Caudate nucleus (tissue), 63 donors: ENCODE measurements at places on chromosomes 6 and 20.

DNA sequence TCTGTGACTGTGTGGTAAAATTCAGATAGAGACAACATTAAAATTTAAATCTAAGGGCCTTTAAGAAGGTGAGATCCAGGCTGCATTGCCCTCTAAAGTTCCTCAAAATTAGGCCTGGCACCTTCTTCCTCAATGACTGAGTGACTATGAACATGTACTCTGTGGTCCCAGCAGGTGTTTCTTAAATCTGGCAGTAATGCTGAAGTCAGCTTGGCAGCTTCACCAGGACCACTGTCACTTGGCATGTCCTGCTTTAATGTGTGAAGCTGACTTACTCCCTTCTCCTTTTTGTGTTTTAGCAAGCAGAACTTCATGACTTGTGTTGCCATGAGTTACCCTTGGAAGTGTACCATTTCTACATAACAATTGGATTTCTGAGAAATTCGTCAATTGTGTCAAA is 141.7 kb downstream of the NKAIN2 start:
- no peak for DNase-seq

GRCh38 chr20:56764671-56765070 is 135.6 kb downstream of the TFAP2C start:
- DNase-seq, result no peak

DNA sequence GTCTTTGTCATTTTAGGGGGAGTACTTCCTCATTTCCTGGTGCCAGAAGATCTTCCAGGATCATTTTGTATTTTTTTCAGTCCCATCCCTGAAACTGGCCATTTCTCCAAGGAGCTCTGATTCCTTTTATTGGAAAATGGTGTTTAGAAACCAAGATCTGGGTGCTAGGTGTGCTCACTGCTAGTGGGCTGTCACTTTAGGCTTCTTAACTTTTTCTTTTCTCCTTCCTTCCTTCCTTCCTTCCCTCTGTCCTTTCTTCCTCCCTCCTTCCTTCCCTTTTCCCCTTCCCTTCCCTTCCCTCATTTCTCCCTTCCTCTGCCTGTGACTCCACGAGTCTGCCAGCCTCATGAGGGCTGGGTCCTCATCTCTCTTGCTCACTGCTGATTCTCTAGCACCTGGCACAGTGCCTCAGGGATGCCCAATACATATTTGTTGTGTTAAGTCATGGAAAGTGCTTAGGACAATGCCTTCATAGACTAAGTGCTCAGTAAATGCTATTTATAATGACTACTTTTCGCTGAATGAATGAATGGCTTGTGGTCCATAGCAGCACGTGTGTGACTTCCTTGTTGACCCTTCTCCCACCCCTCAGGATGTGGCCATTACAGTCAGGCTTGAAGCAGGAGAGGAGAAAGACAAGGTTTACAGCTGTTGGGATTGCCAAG is 36.9 kb downstream of the APCDD1L start:
- DNase-seq, result no peak

GRCh38 chr6:15936503-15936902 is 192.4 kb upstream of the MYLIP start:
- DNase-seq, result no peak

DNA sequence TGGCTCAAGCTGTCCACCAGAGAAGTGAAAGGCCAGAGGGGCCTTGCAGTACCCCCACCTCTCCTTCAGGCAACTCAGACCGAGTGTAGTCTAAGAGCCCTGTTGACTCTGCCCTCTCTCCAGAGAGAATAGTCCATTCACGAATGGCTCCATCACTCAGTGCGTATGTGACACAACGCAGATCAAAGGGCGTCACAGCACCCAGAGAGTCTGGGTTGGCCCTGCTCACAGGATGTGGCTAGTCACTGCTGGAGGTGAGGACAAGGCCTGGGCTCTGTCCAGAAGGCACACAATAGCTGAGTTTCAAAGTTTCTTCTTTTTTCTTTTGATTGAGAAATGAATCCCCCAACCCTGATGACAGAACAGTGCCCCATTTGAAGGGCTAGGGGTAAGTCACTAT is 74.1 kb downstream of the TRMT11 start:
- no peak for DNase-seq

DNA sequence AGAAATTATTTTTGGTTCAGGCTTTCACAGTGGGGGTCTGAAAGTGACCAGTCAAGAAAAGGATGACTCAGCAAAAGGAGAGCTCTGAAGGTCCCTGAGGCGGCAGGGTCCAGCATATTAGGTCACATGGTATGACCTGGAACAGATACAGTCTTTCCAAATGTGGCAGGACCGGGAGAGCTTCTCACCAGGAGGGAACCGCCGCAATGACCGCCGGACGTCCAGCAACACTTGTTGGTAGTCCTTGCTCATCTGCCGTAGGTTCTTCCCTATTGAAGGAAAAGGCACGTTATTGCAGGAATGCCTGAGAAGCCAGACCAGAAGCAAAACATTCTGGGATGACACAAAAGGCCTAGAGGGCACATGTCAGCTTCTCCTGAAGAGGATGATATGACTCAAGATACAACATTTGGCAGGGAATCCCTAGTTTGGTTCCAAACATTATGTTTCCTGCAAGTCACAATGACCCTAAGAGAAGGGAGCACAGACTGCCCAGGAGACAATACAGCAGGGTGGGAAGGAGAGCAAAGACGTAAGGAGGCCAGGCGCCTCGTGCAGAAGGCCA is 17.4 kb downstream of the TBC1D20 start:
- DNase-seq, result no peak

GRCh38 chr6:10505529-10505928 is 15.6 kb upstream of the GCNT2 start:
- no peak for DNase-seq

DNA sequence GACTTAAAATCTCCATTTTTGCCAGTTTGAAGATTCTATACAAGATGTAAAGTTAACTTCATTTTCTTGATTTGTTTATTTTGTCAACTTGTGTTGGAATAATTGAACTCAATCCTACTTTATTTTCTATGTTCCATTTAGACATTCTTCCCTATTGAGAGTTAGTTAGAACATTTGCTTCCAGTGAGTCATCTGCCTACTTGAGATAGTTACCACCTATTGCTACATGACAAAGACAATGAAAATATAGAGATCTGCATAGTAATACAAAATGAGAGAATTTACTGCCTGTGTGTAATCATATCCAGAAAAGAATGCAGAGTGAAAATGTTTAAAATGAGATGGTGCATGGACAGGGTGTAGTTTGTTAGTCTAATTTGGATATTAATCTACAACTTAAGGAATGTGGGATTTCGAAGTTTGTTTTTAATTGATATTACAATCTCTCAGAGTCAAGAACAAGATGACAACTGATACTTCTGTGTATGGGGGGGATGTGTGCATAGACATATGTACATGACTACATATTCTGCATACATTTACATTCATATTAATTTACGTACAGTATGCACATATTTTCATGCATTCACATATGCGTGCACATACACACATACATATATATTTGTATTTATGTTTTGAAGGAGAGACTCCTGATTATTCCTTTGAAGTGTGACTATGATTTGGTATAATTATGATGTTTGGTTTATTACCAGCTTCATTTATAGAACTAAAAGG is 420.1 kb downstream of the NKAIN2 start:
- no peak for DNase-seq

GRCh38 chr6:139608466-139609261 is 234.2 kb upstream of the CITED2 start:
- no peak for DNase-seq

- no peak for DNase-seq
These were observed 99.0 kb upstream of the TNFAIP3 start for GRCh38 chr6:137767911-137768690.

- no peak for DNase-seq
These were observed 125.8 kb downstream of the C6orf118 start for GRCh38 chr6:165183496-165184140.

DNA sequence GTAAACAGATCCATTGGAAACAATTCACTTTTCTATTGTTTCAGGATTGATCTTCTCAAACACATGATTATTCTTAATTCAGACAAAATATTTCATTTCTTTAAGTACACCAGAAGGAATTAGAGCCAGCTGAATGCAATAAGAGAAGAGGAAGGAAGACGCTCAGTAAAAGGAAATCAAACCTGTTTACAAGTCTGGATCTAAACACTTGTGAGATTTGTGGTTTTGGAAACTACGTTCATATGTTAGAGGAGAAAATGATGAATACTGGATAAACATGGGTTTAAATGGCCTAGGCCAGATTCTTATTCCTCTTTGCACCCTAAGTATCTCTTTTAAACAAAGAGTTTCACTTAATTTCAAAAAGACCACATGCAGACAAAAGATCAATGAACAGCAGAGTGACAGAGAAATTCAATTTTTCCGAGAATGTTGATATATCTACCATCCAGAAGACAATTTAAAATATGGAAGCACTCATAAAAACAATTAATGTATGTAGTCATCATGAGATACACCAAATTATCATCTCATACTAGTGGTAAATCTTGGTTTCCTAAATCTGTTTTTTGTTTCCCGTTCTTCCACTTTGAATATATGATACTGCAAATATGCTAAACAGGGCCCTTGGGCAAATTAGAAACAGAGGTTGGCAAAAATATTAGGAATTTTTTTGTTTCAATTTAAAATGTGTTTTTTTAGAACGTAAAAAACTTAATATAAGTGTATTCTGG is 703.5 kb upstream of the CITED2 start:
- no peak for DNase-seq

DNA sequence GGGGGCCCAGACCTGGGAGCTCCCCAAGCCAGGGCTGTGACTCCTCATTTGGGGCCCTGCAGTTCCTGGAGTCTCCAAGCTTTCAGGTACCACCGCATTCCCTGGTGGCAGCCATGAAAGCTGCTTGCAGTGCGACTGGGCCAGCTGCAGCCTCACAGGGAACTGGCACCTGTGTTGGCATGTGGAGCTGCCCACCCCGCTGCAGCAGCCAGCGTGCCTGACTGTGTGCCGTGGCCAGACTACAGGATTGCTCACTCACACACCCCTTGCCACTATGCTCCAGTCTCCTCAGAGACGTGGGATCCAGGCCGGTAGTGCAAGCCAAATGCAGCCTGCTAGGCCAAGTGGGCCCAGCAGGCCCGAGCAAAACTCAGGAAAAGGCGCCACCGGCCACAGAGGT is 450.7 kb downstream of the COL12A1 start:
- no peak for DNase-seq

- no peak for DNase-seq
These were observed 8.7 kb upstream of the DSP start for GRCh38 chr6:7532821-7533220.

DNA sequence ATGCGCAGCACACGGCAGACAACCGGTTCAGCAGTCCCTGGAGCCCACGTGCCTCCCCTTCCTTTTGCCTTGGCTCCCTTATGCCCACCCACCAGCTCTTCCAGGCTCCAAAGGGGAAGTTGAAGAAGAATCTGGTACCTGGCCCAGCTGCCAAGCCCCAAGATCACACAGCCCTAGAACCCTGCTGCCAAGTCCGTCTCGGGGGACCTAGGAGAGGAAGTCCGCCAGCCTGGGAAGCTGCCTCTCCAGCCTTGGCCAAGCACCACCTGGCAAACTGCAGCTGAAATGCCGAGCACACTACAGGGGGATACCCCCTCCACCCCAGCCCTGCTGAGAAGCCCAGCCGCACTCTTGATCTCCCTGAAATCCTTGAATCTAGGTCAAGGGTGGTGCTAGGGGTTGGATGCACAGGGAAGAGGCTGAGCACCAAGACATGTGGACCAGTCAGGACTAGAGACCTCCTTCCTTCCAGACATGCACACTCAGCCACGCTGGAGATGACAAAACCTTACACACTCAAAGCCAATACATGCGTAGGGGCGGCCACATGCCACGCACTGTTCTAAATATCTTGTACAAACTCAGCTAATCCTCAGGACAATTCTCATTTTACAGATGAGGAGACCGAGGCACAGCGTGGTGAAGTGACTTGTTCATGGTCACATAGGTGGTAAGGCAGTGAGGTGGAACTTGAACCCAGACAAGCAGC is 124.1 kb downstream of the PREX1 start:
- no peak for DNase-seq

DNA sequence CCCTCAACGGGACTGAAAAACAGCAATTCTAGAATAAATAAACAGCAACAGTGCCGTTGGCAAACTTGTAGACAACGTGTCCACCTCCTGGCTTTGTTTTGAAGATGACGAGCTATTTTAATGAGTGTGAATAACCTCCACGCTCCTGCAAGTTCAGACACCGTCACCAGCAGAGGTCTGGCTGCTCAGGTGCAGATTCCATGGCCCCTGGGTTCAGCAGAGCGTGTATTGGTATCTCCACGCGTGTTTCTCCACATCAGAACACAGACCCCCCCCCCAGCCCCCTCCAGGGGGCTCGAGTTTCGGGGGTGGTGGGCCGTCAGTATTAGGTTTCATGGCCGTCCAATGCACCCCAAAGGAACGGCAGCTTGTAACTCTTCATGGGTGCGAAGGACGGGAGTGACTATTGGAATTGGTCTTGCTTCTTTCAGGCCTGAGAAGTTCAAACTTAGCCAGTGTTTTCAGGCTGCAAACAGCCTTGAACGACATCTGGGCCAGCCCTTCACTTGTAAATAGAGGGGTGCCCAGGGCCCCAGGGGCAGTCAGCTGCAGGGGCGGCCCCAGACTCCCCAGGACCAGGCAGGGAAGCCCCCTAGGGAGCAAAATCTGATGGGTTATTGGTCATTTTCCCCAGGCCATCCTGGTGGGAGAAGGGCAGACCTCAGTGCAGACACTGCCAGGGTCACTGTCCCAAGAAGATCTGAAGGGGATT is 308.6 kb downstream of the TAF4 start:
- DNase-seq, result no peak

GRCh38 chr6:56570413-56571359 is 72.0 kb downstream of the DST start:
- DNase-seq, result no peak

DNA sequence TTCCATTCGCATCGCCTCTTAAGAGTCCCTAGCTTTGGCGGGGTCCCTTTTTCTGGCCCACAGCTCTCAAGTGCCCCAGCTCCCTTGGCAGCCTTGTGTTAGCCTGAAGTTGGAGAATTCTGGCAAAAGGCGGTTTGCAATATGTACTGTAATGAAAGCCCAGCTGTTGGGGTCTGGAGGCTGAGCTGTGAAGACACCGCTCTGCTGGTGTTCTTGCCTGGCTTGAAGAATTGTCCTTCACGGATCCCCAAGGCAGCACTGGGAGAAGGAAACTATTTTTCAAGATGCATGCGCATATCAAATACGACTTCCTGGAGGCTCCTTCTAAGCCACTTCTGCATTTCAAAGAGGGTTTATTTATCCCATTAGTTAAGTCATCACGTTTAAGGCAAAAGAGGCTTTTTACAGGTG is 21.4 kb upstream of the CITED2 start:
- no peak for DNase-seq

- DNase-seq, result no peak
These were observed 37.4 kb downstream of the ANGPT4 start for GRCh38 chr20:878511-879307.
